ENCODE measurements at places on chromosomes 13 and 19.

GRCh38 chr13:113638173-113638746 is 19.7 kb downstream of the ATP4B start:
- no peak for DNase-seq

DNA sequence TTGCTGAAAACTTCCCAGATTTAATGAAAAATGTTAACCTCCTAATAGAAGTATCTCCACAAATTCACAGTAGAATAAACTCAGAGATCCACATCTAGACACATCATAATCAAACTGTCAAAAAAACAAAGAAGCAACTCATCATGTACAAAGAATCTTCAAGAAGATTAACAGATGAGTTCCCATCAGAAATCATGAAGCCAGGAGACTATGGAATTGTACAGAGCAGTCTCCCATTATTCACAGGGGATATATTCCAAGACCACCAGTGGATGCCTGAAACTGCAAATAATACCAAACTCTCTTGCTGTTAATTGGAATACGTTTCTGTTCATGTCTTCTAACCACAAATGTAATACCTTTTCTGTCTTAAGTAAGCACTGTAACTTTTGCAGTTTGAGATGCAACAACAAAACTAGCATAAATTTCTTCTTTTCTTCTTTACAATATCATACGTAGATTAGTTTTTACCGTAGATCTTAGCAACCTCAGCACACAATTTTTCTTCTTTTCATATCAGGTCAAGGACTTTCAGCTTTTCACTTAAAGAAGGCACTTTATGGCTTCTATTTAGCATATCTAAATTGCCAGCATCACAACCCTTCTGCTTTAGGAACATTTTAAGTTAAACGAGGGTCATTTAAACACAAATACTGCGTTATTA is 70.3 kb upstream of the MIR17HG start:
- DNase-seq: no peak

DNA sequence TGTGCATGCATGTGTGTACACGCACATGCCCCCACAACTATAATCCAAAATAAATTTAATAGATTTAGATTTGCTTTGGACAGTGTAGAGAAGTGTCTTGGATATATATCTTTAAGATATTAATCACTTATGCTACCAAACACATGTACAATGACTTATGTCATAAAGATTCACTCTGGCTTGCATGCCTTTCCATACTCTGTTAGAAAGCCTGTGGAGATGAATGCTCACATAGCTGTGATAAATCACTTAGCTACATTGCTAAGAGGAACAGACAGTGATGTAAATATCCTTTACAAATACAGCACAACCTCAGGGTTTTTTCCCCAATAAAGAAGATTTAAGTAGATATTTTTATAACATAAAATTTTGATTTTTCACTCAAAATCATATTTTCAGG is 2484.8 kb upstream of the PCDH20 start:
- DNase-seq: no peak

GRCh38 chr13:38784036-38784880 is 97.4 kb downstream of the FREM2 start:
- no peak for DNase-seq

DNA sequence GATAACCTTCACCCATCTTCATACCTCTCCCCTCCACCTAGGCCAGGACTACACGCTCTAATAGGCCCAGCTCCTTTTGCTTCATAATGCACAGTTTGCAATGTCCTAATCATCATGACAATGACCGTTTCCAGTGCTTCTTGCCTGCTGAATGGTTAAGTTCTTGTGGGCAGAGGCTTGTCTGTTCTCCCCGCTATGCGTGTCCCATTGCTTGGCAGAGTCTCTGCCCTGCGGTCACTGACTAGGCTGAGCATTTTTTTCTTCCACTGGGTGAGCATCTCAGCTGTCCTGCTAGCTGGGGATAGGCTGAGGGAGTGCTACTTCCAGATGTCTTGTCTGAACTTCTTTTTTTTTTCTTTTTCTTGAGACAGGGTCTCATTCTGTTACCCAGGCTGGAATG is 314.7 kb downstream of the UQCRFS1 start:
- DNase-seq: no peak

GRCh38 chr19:30222992-30223865 is 149.0 kb upstream of the ZNF536 start:
- DNase-seq: no peak

GRCh38 chr19:530134-531008 is 1.2 kb upstream of the CDC34 start:
- DNase-seq: no peak

GRCh38 chr13:45406421-45406820 is 11.8 kb downstream of the SLC25A30 start:
- DNase-seq: no peak

DNA sequence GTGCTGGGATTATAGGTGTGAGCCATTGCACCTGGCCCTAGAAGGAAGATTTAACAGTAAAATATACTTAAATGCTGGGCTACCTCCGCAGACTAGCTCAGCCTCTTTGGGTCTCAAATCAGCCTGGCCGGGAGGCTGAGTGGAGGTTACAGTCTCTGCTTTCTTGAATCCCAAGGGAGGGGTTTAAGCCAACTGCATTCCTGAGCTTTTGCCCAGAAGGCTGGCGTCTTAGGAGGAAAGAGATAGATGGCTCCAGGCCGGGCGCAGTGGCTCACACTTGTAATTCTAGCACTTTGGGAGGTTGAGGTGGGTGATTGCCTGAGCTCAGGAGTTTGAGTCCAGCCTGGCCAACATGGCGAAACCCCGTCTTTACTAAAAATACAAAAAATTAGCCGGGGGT is 623 bp upstream of the C5AR1 start:
- no peak for DNase-seq

DNA sequence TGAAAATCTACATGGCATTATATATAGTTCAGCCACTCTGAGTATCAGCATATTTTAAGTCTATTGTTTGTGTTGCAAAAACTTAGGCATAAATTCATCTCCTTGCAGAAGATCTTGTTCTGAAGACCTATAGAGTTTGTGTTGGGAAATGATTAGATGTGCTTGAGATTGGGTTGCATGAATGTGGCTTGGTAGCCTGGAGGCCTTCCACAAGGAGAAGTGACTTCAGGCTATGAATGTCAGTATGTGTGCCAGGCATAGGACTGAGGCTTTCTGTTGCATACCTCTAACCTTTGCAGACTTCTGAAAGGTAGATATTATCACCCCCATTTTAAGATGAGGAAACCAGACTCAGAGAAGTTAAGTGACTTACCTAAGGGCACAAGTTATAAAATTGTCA is 188.6 kb downstream of the OLFM4 start:
- no peak for DNase-seq

DNA sequence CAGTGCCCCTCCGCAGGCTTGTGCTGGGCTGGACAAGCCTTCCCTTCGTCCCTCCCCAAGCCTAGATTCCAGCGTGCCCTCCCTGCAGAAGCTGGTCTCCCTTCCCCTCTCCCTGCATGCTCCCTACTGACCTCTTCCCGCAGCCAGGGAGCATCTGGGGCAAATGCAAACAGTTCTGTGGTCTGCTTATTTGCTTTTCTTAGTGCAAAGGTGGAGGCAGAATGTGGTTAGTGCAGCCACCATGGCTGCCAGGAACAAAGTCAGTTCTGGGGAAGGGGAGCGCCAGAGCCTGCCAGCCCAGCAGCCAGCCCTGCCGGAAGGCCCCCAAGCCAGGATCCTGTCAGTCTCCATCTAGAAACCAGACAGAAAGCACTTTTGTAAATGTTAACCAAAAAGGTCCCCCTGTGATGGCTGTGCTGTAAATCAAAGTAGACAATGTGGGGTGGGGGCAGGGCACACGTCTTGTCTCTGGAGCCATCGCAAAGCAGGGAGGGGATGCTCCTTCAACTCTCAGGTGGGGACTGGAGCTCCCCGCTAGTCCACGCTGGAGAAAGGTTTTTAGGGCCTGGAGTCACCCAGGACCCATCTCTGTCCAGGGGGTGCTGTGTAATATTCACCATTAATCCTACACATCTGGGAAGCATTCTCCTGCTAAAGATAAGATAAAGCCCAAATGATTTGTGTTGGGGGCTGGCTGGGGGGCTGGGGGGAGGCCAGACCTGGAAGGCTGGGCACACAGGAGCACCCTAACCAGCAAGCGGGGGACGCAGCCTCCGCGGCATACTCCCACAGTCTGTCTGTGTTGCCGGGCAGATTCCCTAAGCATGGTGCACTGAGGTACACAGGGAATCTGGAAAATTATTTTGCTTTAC is 30.9 kb downstream of the SERP2 start:
- DNase-seq: no peak

DNA sequence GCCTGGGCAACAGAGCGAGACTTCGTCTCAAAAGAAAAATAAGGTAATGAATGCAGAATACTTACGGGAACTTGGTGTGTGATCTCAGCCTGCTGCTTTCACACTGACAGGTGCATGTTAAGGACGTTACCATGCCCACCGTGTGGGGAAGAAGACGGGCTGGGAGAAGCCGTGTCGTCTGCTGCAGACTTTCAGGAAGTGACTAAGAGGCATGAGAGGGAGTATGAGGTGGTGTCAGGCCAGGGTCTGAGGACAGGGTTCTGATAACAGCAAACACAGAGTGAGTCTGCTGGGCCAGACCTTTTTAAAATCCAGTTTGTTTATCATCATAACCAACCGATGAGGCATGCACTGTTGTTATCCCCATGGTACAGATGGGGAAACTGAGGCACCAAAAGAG is 13.6 kb upstream of the GALP start:
- no peak for DNase-seq

GRCh38 chr19:55196803-55197202 is 12.5 kb downstream of the PTPRH start:
- no peak for DNase-seq

DNA sequence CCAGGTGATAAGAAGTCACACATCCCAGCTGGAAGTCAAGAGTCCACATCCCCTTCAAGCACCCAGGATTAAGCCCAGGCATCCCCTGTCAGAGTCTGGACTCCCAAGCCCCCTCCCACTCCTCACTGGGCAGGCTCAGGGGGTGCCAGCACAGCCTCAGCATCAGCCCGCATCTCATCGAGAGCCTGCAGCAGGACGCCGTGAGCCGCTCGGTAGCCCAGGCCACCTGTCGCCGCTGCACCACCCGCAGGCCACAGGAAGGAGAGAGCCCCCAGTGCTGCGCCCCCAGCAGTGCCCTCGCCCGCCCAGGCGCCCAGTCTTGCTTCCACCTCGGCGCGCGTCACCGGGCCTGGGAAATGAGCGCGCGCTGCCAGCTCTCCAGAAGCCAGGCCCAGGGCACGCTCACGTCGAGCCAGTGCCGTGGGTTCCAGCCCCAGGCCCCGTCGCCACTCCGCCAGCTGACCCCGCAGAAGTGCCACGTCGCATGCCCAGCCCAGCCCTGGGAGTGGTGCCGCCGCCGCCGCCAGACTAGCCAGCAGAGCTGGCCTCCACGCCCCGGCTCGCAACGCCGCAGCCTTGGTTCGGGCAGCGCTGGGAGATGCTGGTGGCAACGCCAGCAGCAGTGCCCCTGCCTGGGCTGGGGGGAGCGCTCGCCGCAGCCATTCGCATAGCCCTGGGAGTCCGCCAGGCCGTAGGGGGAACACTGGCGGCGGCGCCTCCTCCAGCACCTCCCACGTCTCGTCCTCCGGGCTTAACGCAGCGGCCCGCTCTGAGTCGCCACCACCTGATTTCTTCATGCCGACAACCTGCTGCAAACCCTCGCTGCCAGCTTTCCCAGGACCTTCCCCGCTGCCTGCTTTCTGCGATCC is 3.8 kb downstream of the IRGQ start:
- DNase-seq: no peak

GRCh38 chr13:96621634-96622183 is 372.6 kb downstream of the OXGR1 start:
- no peak for DNase-seq

GRCh38 chr13:112193463-112194166 is 126.7 kb downstream of the SOX1 start:
- DNase-seq: no peak

DNA sequence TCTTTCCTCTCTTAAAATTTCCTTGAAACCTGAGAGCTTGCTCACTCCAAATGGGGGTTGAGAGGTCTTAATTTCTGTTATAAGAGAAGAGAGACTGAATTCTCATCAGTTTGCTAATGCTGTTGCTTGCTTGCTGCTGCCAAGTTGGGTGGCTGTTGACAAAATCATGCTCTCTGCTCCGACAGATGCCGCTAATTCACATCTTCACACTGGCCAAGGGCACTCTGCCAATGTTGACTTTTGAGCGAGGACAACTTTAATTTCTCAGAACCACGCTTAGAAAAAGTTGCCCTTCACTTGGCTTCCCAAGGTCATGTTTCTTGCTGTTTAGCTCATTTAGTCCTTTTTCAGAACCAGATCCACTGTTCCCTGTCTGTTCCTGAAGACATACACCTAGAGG is 402.9 kb downstream of the HS6ST3 start:
- no peak for DNase-seq

- no peak for DNase-seq
These were observed 24.4 kb upstream of the MTIF3 start for GRCh38 chr13:27474751-27475268.

GRCh38 chr19:10927730-10928562 is 493 bp downstream of the YIPF2 start:
- no peak for DNase-seq

DNA sequence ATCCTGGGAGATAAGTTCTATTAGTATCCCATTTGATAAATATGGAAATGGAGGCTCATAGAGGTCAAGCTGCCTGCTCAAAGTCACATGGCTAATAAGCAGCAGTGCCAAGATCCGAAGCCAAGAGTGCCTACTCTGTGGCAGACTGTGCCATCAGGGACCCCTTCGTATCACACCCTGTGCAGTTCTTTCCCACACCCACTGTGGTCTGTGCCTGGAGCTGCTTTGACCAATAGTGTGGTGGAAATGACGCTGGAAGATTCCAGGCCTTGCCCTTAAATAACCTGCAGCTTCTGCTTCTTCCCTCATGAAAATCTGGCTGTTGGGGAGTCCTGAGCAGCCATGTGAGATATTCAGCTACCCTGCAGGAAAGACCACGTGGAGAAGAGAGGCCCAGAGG is 10.1 kb downstream of the OPA3 start:
- no peak for DNase-seq

DNA sequence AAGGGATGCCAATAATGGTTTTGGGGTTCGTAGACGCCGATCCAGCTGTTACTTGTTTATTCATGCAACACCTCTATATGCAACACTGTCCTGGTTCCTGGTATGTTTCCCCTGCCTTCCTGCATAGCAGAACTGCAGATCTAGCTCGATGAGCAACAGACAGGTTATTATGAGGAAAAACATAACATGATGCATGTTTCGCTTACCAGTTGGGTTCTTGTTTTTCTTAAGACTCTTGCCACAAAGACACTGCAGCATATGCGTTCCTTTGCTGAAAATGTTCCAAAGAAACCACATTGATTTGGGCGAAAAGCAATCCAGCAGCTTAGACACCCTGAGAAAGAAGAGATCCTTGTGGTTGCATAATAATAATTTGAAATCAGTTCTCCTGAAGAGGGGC is 583 bp downstream of the FGF14 start:
- DNase-seq: no peak

DNA sequence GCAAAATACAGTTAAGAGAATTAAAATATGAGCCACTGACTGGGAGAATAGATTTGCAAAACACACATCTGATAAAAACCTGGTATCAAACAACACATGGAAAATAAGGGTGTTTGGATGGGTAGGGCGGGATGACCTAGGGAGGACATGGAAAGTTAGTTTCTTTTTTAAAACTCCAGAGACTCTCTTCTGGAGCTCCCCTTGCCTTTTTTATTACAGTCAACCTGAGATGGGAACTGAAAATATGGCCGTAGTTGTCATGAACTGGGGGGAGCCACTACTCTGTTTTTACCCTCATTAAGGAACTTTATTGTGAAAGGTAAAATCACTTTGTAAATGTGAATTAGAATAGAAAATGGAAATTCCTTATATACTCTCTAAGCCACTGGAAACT is 113.0 kb downstream of the ATP11A start:
- no peak for DNase-seq

GRCh38 chr19:15115762-15116615 is 8.8 kb downstream of the SYDE1 start:
- no peak for DNase-seq

- no peak for DNase-seq
These were observed 144.5 kb upstream of the ZNF536 start for GRCh38 chr19:30227661-30228112.
